ENCODE measurements at places on chromosomes 3 and 15.

- DNase-seq, result peak; percentile 61
Observed at GRCh38 chr3:36678216-36679013, 85.9 kb downstream of the DCLK3 start.

- no peak for DNase-seq
Observed at GRCh38 chr15:38687775-38688495, 123.3 kb upstream of the RASGRP1 start.

DNA sequence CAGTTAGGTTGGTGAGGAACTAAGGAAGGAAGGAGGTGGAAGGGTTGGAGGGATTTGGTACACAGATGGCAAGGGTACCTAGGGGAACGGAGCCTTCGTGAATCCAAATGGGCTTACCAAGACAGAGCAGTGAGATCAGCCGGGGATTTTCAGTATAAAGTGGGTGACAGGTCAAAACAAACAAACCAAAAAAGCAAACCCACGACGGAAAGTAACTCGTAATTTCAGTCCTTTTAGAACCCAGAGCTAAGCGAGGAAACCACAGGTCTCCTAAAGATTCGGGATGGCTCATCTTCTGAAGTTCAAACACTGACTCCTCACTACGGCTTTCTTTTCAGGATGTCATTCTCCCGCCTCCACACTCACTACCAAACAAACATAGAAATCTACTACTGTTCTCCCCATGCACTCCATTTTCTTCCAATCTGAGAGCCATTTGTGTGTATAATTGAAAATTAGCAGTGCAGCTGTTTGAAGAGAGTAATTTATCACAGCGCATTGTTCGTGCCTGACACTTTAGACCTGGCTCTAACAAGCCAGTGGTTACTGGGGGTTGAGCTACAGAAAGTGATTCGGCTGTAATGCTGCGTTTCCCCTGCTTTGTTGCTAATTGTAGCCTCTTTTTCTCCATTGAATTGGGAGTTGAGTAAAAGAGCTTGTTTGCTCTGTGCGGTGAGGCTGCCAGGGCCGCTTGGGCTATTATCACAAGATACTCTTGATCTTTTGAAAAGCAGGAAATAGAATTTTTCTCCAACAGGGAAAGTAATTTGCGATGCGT is 64.7 kb upstream of the CCDC39 start:
- DNase-seq, result no peak

DNA sequence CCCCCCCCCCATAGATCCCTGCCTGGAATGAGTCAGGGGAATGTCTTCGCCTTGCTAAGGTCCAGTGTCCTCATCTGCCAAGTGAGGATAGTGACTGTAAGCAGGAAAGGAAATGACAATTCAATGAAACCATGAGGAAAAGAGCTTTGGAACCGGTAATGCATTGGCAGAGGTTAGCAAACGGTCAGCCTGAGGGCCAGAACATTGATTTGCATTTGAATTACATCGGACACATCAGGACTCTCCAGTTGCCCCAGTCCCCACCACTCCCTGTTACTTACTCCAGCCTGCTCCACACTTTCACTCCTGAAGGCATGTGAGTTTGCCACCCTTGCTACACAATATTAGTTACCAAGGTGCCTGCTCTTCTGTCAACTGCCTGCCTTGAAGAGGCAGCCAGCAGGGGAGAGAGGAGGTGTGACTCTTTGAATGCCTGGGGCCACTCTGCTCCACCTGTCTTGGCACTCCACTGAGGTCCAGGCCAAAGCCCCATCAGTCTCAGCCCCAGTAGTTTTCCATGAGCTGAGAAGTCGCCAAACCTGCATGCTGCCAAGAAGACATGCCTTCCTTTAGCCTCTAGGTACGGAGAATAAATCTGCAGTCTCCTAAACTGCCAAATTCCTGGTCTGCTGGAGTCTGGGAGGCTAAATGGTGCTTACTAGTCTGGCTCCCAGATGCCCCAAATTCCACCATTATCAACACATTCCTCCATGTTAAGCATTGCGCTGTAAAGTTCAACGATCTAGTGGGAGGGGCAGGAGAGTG is 191.7 kb upstream of the TLE3 start:
- peak; percentile 14 for DNase-seq

GRCh38 chr3:193335031-193335430 is 43.5 kb downstream of the ATP13A5 start:
- DNase-seq, result peak; percentile 75

DNA sequence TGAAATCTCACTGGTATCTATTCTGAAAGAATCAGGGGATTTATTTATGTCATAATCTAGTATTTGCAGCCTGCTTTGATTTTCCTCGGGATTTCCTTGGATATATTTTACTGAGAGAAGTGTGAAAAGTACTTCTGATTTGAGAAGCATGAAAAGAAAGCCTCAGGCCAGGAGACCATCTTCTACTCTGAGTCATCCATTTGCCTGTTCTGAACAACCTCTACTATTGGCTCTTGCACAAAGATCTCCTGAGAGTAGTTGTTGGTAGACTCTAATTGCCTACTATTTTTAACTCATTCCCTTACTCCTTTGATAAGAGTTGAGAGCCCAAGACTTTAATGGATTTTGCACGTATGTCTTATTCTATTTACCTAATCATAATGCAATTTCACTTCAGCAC is 318.9 kb downstream of the BCHE start:
- peak; percentile 13 for DNase-seq

DNA sequence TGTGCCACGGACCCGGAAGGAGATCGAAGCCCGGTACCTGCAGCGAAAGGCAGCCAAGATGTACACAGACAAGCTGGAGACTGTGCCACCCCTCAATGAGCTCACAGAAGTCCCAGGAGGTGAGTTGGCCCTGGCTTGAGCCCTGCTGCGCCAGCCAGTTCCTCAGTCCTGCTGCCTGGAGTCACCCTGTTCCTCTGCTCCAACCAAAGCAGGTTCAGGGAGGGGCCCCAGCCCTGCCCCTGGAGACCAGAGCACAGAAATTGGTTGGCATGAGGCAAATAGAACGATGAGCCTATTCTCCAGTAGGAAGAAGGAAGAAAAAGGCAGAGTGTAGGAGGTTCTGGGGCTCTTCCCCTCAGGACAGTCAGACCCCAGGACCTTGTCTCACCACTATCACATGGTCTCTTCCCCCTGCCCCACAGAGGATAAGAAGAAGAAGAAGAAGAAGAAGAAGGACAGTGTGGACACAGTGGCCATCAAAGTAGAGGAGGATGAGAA is 8.0 kb downstream of the TMIE start:
- DNase-seq, result no peak

- no peak for DNase-seq
Observed at GRCh38 chr3:24648063-24648462, 153.4 kb upstream of the THRB start.

DNA sequence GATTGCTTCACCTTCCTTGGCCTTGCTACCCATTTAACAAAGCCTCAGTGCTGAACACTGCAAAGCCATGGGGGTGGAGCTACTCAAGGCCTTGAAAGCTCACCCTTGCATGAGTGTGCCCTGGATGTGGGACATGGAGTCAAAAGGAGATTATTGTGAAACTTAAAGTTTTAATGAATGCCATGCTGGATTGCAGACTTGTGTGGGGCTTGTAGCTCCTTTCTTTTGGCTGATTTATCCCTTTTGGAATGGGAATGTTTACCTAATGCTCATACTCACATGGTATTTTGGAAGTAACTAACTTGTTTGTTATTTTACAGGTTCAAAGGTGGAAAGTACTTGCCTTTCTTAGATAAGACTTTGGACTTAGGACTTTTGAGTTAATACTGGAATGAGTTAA is 538.5 kb upstream of the NECTIN3 start:
- DNase-seq, result no peak

- no peak for DNase-seq
Observed at GRCh38 chr3:107664614-107665013, 141.9 kb downstream of the BBX start.

GRCh38 chr3:55089211-55089610 is 161.4 kb upstream of the LRTM1 start:
- peak; percentile 13 for DNase-seq

- DNase-seq, result no peak
Observed at GRCh38 chr3:135691240-135691639, 274.3 kb upstream of the PPP2R3A start.

GRCh38 chr15:52617026-52617425 is 48.2 kb upstream of the ARPP19 start:
- no peak for DNase-seq

DNA sequence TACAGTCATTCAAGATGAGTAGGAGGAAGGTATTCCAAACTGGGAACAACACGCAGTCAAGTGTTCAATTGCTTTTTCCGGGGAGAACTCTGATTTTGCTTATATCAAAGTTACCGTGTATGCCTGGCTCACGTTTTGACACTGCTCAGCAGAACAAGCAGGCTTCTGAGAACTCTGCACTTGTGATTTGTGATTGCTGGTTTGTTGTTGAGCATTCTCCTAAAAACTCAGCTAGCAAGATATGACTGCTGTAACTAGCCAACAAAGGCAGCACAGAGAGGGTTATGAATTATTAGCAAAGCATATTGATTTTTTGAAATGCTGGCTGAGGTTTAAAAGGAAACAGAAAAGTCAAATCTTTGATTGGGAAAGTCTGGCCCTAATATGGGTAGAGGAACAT is 151.7 kb downstream of the ZPLD1 start:
- no peak for DNase-seq

GRCh38 chr3:32700244-32700643 is 15.3 kb downstream of the CNOT10 start:
- no peak for DNase-seq

- no peak for DNase-seq
Observed at GRCh38 chr3:186551387-186551786, 7.2 kb upstream of the CRYGS start.

DNA sequence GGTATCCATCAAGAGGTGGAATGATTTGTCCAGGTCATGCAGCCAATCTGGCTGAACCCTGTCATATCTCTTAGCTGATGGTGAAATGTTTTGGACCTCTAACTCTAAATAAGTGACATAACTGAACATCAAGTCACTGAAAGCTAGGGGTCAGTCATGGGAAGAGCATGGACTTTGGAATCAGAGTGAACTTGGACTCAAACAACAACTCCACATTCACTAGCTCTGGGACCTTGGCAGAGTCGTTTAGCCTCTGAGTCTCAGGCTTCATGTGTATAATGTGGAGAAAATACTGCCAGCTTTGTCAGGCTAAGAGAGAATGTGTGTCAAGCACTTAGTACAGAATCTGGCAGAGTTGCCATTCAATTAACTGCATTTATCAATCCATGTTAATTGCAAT is 557.8 kb upstream of the CFAP20DC start:
- peak; percentile 12 for DNase-seq
